Activated CD4-positive, alpha-beta T cell treated with anti-CD3 and anti-CD28 coated beads, Interleukin-2, amount 10 ng/mL, durations not matched to agents 7 days and 5 days (primary cell): ENCODE measurements at places on chromosomes 2 and 18.

- DNase-seq = no peak
Observed at GRCh38 chr18:80178935-80179818, 68.1 kb downstream of the PARD6G start.

- no peak for DNase-seq
Observed at GRCh38 chr18:36993068-36993467, 164.1 kb downstream of the KIAA1328 start.

- DNase-seq = no peak
Observed at GRCh38 chr2:68727683-68728375, 6.8 kb upstream of the ARHGAP25 start.

DNA sequence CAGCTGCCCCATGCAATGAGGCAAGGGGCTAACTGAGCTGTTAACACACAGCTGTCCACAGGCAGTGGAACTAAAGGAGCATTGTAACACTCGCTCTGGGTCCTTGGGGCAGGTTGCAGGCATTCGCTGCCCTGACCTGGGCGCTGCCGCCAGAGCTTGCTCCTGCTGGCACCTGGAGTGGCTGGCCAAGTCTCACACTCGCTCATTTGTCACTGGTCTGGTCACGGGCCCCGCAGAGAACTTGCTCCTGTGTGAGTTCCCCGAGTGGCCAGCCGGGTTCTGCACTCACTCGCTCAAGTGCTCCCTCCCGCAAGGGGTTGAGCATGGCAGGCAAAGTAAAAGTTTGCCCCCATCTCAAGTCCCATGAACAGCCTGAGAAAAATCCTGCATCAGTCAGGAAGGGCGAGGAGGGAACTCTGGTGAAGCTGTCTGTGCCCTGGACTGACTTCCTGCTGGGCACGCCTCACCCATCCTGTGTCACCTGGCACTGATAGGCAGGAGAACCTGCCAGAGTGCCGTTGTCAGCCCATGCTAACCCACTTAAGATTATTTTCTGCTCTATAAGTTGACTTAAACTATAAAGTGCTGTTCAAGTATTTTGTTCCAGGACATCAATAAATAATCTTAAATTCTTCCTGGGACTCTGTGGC, 934.8 kb upstream of the GYPC start:
- DNase-seq = no peak

- DNase-seq = no peak
Observed at GRCh38 chr2:110113961-110114591, 1.5 kb downstream of the MALL start.

DNA sequence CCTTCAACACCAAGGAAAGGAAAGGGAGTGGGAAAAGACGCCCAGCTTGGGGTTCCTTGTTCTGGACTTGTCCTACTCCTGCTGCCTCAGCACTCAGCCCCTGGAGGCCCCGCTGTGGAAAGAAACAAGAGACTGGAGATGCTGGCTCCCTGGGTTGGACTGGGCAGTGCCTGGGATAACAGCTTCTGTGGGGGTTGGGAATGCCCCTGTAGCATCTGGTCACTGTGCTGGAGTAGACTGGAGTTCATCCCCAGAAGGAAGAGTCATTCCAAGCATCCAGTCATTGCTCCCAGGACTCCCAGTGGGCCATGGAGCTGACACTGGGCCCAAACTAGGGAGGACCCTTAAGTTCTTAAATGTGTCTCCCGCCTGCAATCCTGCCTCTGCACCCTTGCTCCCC, 129.3 kb upstream of the HAAO start:
- no peak for DNase-seq

GRCh38 chr18:59631583-59632181, 65.5 kb downstream of the CCBE1 start:
- DNase-seq = no peak

DNA sequence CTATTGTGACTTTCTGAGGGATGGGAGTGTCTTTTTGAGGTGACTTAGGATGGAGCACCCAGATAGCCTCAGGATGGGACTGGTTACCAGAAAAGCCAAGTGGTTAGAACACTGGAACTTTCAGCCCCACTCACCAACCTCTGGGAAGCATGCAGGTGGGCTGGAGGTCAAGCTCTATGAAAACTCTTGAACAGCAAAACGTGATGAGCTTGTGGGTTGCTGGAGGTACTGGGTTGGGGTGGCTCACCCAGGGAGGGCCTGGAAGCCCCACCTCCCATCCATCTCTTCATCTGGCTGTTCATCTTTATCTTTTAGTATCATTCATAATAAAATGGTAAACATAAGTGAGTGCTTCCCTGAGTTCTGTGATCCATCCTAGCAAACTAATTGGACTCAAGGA, 216.4 kb downstream of the SPP2 start:
- DNase-seq = no peak

- no peak for DNase-seq
Observed at GRCh38 chr2:235106874-235107639, 155.2 kb downstream of the SH3BP4 start.

GRCh38 chr18:52319424-52319983, 20.5 kb upstream of the DCC start:
- no peak for DNase-seq

GRCh38 chr2:171972329-171972982, 27.3 kb upstream of the METAP1D start:
- DNase-seq = no peak

- no peak for DNase-seq
Observed at GRCh38 chr2:73253400-73253799, 19.3 kb downstream of the CCT7 start.

DNA sequence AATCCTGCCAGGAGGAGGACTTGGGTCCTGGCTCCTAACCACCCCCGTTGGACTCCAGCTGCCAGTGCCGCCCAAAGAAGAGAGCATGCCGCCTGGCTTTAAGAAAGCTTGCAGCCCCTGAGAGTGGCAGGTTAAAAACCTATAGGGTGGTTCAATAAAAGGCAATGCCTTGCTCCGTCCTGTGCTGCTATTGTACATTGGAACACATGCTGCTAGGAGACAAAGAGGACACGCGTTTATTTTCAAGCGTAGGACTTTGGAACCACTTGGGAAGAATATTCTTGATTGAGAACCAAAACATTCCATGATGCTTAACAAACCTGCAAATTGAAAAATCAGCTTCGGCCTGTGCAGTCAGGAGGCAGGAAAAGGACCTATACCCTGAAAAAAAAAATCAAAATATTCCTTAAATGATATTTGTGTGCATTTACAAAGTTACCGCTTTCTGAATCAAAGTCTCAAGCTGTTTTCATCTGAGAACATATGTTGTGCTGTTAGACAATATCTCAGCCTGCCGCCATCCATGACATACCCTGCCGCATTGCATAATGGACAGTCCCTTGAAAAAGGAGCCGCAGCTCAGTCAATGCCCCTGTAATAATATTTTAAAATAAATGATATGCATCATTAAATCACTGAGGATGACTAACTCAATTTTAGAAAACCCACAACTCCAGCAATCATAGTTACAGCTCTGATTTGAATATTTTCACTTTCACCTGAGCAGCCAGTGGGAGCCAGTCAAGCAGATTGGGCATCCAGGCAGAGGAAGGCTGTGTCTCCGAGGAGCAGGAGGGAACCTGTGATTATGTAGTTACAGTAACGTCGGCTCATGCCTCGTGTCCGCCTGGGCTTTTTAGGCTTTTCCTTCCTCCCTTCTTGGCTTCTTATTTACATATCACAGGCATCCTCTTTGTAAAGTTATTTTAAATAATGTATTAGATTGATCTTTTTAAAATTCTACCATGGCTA, 805.6 kb upstream of the FANCL start:
- no peak for DNase-seq

DNA sequence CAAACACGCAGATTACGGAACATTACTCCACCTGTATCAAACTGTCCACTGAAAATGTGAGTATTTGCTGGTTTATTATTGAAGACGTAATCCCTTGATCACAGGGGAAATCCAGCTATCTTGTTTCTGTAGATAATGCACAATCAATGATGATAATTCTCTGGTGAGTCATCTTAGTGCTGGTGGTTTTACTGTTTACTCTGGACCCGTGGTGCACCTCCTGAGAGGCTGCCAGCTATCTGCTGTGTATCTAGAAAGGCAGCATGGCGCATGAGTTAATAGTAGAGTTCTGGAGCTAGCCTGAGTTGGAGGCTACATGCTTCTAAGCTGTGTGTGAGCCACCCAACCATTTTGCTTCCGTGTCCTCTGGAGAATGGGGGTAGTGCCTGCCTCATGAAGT, 6.5 kb downstream of the NCAPH start:
- peak; percentile 28 for DNase-seq

- no peak for DNase-seq
Observed at GRCh38 chr2:72050734-72051133, 96.9 kb downstream of the CYP26B1 start.

- DNase-seq = no peak
Observed at GRCh38 chr2:6864231-6864754, 1.4 kb downstream of the CMPK2 start.

- DNase-seq = no peak
Observed at GRCh38 chr18:24089515-24090337, 49.1 kb upstream of the CABYR start.

GRCh38 chr2:48677450-48677849, 59.8 kb downstream of the GTF2A1L start:
- DNase-seq = no peak

- DNase-seq = no peak
Observed at GRCh38 chr18:40356168-40356567, 1598.9 kb upstream of the PIK3C3 start.

DNA sequence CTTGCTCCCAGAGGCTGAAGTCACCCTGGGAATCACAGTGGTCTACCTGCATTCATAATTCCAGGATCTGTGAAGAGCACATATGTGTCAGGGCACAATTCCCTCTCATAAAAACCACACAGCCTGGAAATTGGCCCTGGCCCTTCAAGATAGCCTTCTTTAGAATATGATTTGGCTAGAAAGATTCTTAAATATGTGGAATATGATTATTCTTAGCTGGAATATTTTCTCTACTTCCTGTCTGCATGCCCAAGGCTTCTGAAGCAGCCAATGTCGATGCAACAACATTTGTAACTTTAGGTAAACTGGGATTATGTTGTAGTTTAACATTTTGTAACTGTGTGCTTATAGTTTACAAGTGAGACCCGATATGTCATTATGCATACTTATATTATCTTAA, 24.2 kb downstream of the ICOS start:
- DNase-seq = no peak

GRCh38 chr2:151459358-151459757, 49.7 kb downstream of the RIF1 start:
- DNase-seq = no peak

- no peak for DNase-seq
Observed at GRCh38 chr2:121472470-121472993, 58.1 kb upstream of the RNU4ATAC start.

GRCh38 chr2:64574871-64575270, 50.7 kb downstream of the AFTPH start:
- DNase-seq = no peak

GRCh38 chr18:31943878-31944816, 1.2 kb upstream of the TRAPPC8 start:
- no peak for DNase-seq

DNA sequence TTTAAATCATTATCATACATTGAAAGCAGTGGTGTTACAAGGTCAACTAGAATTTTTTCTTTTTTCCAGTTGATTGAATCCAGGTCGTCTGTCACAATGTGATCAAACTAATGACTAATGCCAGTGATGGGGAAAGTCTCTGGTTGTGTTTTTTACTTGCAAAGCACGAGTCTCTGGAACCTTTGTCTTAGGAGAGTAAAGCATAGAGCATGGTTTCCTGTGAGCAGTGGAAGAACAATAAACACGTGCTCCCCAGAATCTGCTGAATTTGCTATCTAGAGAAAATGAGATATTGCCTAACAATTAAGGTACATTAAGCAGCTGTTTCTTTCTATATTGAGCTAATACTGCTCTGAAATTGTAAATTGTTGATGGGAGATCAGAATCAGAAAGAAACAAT, 1332.4 kb upstream of the TMEFF2 start:
- no peak for DNase-seq

- no peak for DNase-seq
Observed at GRCh38 chr18:30682672-30683071, 359.9 kb downstream of the DSC3 start.

DNA sequence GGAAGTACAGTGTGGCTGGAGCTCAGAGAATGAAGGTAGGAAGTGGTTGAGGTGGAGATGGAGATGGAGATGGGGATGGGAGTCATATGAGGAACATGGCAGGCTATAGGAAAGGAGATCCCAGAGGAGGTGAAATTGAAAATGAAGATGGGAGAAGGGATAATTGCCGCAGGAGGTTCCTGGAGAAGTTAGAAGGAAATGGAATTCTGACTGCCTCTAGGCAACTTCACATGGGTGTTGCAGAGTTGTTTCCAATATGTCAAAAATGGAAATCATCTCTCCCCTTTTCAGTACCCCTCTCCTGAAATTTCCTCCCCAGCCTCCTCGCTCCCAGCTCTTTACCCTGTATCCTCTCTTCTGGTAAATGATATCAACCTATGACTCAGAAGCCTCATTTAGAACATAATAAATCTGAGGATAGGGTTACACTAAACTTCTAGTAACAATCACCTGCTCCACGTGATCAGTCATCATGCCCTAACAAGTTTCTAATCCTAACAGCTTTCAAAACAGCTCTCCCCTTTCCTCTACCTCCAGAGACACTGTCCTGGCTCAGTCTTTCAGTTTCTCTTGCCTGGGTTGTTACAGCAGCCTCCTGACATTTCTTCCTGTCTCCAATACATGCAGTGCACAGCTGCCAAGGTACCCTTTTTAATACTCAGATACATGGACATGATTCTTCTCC, 201.9 kb upstream of the RBMS1 start:
- no peak for DNase-seq

DNA sequence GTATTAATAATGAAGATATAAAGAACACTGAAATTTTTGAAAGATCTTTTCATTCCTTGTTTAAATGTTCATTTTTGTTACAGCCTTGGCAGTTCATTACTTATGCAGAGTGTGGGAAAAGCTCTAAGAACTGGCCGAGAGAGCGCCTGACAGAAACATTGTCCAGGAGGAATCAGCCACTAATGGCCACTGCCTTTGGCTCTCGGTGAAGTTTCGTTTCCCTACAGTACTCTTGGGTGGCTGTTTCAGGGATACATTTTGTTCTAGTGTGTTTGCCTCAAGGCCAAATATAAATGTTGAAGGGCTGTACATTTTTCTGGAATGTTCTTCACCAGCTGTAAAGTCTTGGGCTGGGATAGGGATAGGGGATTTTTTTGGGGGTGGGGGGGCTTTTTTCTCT, 10.7 kb downstream of the SPTBN1 start:
- DNase-seq = no peak

DNA sequence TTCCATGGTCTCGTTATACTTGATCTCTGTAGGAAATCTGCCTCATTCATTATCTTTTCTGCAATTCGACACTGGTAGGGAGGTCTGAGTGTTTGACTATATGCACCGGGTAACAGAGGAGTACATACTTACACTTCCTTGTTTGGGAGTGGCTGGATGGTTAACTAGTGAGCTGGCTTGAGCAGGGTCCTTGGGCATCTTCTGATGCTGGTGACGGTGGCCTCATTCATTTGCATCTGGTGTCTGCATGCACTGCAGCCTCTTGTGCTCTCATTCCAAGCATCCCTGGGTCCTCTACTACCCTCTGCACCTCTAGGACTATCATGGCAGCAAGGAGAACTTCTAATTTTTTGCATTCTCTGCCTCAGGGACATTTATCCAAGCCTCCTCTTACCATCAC, 100.0 kb upstream of the TCF4 start:
- no peak for DNase-seq

- no peak for DNase-seq
Observed at GRCh38 chr2:188456114-188456909, 164.6 kb downstream of the GULP1 start.
